ENCODE measurements at places on chromosomes 11 and 22.

GRCh38 chr22:39722032-39722325 lies 151.4 kb downstream of the CACNA1I start:
- no peak for DNase-seq

DNA sequence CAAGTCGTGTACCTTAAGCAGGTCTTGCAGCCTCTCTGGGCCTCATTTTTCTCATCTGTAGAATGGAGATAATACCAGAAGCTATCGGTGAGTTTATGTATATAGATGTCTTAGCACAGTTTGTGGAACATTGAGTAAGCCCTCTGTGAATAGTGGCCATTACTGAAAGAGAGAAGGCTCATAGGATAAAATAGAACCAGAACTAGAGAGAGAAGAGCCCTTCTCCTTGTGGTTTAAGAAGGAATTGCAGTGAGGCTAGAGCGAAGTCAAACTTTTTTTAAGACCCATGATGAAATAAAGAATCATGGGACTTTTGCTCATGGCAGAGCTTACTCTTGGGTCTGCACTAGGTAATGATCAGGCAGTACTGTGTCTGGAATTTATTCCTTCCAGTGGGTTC lies 137.1 kb downstream of the TRIM44 start:
- DNase-seq: no peak

- DNase-seq: no peak
Measured at GRCh38 chr22:47769652-47770051, 1007.2 kb downstream of the TBC1D22A start.

DNA sequence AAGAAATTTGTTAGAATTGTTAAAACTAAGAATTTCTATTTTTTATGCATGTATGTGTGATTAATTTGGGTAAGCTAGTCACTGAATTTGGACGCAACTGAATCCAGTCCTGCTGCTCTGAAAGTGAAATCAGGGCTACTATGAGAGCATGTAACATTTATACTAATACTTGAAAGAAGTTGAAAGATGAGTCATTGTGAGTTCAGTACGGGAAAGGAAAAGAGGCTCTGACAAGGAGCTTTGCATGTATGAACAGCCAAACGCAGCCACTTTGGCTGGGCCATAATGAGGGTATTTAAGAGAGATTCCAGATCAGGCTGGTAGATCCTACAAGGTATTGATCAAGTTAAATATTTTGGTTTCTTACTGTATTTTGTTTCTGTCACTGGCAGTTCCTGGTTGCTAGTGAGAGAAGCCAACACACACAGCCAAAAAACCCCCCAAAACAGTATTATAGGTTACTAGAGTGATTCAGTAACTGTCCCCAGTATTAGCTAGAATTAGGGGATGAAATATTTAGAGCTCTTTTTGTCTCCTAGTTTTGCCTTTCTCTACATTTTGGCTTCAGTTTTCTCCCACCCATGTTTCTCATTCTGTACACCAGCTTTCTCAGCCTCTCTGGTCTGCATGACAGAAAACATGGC lies 14.1 kb downstream of the AASDHPPT start:
- DNase-seq: no peak

GRCh38 chr11:44570411-44571155 lies 5.1 kb downstream of the CD82 start:
- DNase-seq: peak; percentile 80

- no peak for DNase-seq
Measured at GRCh38 chr11:72764503-72764902, 12.3 kb upstream of the ARAP1 start.

DNA sequence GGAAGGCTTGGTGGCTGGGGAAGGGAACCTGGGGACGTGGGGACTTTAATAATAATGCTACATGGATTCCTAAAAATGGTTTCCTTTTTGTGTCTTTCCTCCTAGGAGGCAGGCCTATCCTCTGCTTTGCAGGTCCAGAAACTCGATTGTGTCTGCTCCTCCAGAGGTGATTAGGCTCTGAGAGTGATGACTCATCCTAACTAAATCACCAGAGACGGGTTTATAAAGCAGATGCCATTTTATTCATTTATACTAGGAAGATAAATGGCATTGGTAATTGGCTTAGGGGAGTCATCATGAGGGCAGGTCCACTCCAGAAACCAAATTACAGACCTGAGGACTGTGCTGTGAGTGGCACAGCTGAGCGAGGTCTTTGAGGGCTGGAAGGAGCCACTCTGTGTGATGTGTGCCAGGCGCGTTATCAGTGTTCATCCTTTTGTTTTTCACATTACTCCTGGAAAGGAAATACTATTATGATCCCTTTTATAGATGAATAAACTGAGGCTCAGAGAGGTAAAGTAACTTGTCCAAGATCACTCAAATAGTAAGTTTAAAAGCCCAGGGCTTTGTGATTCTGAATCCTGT lies 7.1 kb downstream of the NLRX1 start:
- no peak for DNase-seq

- peak; percentile 97 for DNase-seq
Measured at GRCh38 chr11:33930317-33931021, 38.6 kb upstream of the LMO2 start.

- no peak for DNase-seq
Measured at GRCh38 chr11:114192841-114193389, 103.3 kb upstream of the NNMT start.

DNA sequence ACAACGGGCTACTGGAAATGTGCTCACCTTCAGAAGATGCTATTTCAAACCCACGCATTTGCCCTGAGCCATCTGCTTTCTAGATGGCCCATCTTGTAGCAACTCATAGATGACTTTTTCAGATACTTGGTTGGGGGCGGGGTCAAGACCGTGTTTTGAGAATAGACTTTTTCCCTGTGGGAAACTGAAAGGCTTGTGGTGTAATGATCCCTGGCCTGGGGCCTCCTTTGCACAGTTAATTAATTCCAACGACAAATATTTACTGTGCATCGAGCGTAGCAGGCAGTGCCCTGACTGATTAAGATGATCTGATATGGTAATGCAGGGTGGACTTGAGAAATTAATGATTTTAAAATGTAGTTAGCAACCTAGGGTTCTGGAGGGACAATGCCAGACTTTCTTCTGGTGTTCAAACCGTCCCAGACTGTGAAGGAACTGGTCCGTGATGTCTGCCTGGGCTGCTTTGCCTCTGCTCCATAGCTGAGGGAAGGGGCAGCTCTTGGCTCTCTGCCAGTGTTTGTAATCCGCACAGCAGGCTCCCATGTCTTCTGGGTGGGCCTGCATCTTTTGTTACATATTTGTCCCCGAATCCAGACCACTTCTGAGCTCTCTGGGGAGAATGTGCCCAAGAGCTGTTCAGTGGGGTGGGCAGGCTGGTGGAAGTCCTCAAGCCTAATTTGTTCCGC lies 84.8 kb downstream of the ADAMTS15 start:
- DNase-seq: no peak

- peak; percentile 13 for DNase-seq
Measured at GRCh38 chr22:23772649-23773473, at the start of gene MMP11. TSS of gene MMP11 (plus strand) at chr22:23772849. CDS start at chr22:23772871, 22 bp downstream.

GRCh38 chr22:50325444-50326224 lies 1.2 kb downstream of the DENND6B start:
- no peak for DNase-seq

DNA sequence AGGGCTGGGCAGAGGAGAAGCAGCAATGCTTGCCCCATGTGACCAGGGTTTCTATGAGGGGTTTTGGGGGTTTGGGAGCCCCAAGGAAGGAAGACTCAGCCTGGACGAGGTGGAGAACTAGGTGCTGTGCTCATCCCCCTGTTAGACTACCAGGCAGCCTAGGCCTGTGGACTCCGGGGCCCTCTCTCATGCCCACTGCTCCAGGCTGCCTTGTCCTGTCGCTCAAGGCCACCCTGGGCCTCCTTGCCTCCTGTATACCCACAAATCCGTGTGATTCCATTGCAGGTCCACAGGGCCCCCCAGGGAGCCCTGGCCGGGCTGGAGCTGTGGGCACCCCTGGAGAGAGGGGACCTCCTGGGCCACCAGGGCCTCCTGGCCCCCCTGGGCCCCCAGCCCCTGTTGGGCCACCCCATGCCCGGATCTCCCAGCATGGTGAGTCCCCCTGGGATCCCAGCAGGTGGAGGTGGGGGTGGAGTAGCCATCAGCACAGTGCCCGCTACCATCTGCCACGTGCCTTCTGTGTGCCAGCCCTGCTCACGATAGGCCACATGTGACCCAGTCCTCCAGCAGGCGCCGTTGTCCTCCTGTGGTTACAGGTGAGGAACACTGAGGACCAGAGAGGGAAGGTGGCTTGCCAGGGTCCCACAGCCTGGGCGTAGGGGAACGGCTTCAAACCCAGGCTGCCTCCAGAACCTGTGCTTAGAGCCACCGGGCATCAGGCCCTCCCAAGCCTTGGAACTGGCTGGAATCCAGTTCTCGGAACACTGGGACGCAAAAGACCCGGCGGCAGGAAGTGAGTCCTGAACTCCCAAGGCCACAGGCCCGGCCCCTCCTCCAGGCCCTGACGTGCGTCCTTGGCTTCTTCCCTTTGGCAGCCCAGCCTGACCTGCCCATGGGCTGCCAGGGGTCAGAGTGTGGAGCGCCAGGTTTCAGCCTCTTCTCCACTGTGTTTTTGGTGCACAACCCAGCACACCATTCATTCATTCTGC lies 26.6 kb downstream of the EMID1 start:
- DNase-seq: no peak

DNA sequence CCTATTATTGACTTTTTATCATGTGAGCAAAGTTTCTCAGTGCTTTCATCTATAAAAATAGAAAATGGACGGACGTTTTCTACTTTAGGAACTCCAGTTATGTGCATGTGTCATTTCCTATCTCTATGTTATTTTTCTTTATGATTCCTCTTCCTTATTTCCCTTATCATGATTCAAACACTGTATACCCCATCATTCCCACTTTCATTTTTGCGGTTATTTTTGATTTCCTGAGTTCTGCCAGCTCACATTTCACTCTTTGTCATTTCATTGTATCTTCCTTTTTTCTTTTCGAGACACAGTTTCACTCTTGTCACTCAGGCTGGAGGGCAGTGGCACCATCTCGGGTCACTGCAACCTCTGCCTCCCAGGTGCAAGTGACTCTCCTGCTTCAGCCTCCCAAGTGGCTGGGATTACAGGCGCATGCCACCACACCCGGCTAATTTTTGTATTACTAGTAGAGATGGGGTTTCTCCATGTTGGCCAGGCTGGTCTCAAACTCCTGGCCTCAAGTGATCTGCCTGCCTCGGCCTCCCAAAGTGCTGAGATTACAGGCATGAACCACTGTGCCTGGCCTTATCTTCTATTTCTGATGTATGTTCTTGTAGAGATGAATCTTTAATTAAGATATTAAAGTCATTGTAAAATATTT lies 21.5 kb downstream of the C11orf58 start:
- peak; percentile 78 for DNase-seq

- DNase-seq: no peak
Measured at GRCh38 chr11:106999196-106999595, 19.1 kb downstream of the GUCY1A2 start.

- no peak for DNase-seq
Measured at GRCh38 chr11:115303929-115304531, 200.2 kb downstream of the CADM1 start.

DNA sequence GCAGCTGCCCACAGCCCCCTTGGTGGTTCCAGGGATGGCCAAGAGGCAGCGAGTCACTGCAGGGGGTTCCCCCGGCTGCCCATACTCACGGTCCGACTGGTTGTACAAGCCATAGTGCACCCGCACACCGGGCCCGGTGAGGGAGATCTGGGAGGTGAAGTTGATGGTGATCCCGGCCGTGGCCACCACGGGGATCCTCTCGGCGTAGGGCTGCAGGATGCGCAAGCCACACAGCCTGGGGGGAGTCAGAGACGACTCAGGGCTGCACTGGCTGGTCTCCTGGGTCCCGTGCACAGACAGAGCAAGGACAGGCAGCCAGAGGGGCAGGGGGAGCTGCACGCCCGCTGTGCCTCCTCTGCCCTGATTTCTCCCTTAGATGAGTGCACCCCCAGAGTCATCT lies 23.5 kb downstream of the KCTD17 start:
- no peak for DNase-seq

DNA sequence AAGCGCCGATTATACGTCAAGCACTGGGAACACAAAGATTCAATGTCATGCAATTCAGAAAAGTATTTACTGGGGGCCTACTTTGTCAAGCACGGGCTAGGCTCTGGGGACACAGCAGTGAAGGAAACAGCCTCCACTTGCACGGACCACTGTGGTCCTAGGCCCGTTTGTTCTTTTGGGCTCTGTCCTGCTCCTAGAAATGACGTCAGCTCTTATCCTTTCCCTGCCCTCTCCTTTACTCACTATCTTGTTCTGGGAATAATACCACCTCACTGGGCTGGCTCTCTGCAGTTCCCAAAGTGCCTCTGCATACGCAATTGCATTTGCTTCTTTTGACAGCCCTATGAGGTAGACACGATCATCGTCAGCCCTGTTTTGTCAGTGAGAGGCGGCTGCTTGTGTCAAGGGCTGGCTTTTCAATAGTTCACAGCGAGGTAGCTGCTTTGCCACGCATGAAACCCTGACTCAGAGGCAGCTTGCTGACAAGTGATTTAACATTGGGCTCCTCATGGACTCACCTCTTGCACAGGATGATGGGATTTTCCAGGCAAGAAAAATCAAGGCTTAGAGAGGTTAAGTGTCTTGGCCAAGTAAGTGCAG lies 22.9 kb upstream of the IGSF22 start:
- no peak for DNase-seq

GRCh38 chr11:44605068-44605708 lies 39.7 kb downstream of the CD82 start:
- DNase-seq: no peak

GRCh38 chr11:68773521-68774193 lies 22.3 kb upstream of the TESMIN start:
- no peak for DNase-seq

- DNase-seq: no peak
Measured at GRCh38 chr11:127075758-127076157, 75.2 kb upstream of the KIRREL3 start.

- DNase-seq: no peak
Measured at GRCh38 chr11:2563213-2564007, 118.6 kb downstream of the KCNQ1 start.

DNA sequence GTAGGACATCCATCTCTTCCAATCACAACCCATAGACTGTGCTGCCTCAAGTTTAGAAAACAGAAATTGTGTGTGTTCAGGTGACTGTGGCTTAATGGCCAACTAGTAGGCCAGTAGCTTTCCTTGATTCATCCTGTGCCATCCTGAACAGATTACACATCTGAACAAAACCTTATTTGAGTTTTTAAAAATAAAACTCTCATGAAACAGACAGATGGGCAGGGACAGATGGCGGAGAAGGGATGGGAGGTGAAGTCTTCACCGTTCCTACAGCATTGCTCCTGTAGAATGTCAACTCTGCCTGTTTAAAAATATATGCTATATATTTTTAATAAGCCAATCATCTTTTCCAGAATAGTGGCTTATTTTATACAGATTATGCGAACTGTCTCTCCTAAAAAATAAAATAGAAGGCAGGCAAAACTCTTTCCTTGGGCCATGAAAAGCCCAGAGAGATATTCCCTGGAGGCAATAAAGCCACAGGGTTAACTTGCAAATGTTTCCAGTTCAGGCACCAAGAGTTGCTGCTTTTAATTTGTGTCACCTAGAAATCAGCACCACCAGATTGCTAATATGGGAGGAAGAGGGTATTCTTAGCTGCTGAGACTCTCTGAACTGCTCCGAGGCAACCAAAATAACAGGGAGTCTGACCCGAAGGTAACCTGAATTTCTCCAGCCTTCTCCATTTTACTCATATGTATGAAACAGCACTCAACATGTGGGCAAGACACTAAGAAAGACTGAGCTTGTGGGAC lies 861.2 kb downstream of the OPCML start:
- no peak for DNase-seq
